ENCODE measurements at places on chromosomes 4 and X.

GRCh38 chrX:130896802-130897501 lies 6.1 kb downstream of the ENOX2 start:
- no peak for DNase-seq

GRCh38 chr4:142356801-142357200 lies 489.3 kb downstream of the INPP4B start:
- DNase-seq = no peak

- DNase-seq = no peak
These were observed 90.9 kb upstream of the BANK1 start for GRCh38 chr4:101699441-101700124.

- no peak for DNase-seq
These were observed 37.2 kb downstream of the GUCY1B1 start for GRCh38 chr4:155795991-155796390.

- DNase-seq = no peak
These were observed 101.3 kb upstream of the MAGEB16 start for GRCh38 chrX:35696760-35697234.

- no peak for DNase-seq
These were observed 13.8 kb downstream of the RNF4 start for GRCh38 chr4:2482693-2483092.

- no peak for DNase-seq
These were observed 100.0 kb downstream of the NR3C2 start for GRCh38 chr4:148341980-148342800.

- DNase-seq = no peak
These were observed 63.9 kb downstream of the IL1RAPL1 start for GRCh38 chrX:28651186-28651585.

- no peak for DNase-seq
These were observed at the start of gene NLGN4X for GRCh38 chrX:6228720-6229119. Gene NLGN4X, minus strand, starts transcription at chrX:6228867. Its CDS starts 77,401 bp downstream, at chrX:6151466.

DNA sequence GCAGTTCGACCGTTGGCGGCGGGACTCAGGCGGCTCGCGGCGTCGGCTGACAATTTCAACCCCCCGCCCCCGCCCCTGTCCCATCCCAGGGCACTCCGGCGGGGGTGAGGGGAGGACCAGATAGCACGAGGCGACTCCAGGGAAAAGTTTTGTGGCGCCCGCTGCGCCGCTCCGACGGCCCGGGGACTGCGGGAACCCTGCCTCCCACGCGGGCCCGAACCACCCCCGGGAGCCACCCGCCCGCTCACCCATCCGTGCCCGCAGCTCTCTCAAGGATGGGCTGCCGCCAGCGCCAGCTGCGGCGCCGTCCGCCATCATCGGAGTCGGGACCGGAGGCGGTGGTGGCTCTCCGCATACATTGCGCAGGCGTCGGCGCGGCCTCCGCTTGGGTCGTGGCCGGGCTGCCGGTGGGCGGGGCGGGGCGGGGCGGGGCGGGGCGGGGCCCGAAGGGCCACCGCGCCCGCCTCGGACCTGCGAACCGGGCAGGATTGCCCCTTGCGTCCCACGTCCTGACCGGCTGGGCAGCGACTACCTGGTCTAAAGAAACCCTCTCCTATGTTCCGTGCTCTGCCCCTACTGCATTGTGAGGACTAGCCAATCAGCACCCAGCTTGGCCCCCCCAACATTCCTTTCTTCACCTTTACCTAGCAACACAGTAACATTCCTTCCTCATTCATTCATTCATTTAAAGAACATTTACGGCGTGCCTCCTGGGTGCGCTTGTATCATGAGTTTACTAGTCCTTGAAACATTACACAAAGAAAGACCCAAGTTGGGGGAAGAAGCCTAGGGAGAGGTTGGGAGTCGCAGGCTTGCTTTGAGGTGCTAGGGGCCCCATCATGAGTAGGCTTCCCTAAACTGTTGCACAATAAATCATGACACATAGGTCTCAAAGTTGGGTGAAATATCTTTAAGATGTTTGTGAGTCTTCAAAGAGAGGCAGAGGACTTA lies at the start of gene MAP7D3:
MAP7D3 (minus strand) TSS at position 360 of the 951 bp plus-strand sequence; CDS start at position 318, 42 bp downstream.
- DNase-seq = no peak

DNA sequence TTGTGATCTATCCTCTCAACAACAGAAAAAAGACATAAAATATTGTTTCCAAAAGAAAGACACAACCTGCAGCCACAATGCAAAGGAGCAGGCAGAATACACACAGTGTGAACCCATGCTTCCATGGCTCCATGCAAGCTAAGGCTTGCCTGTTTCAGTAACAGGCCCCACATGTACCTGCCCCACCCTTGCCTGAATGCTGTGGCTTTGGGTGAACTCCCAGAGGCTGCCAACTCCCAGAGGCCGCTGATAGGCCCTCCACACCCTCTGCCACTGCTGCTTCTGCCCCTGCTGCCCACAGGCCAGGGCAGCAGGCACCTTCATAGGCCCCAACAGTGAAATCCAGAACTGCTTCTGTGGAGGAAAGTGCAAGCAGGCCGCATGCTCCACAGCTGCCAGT lies 313.9 kb downstream of the CHIC1 start:
- DNase-seq = no peak

DNA sequence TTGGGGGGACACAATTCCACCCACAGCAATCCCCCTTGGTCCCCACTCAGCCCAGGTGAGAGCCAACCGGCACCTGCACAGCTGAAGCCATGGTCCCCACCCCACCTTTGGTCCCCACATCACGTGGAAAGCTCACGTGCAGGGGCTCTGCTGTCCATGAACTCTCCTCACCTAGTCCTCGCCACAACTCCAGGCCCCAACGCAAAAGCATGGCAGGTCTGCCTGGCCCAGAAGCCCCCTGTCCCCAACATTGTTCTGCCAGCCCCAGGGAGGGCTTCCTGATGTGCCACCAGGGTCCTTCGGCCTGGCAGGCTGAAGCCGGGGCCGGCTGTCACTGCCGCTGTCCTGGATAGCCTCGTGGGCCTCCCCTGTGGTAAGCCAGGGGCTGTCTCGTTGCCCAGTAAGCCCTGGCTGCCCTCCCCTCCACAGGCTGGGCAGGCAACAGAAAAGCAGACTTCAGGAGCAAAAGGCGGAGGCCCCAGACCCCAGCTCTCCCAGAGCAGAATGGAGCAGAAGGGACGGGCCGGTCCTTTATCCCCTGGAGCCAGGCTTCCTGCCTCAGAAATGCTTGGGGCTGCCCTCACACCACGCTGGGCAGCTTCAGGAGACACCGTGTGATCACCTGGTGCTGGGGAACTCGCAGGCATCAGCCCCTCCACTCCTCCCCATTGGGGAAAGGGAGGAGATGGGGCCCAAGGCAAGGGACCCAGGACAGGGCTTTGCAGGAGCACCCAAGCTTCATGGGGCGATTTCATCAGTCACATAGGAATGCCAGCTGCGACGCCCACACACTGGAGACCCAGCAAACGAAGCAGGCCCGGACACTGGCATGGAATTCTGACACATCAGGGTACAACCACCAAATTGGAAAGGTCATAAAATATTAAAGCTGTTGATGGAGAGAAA lies 103.7 kb downstream of the ADRA2C start:
- DNase-seq = peak; percentile 71

- DNase-seq = no peak
These were observed 29.5 kb downstream of the ARHGAP10 start for GRCh38 chr4:147761218-147761883.

Data from coronary artery (tissue), 2 donors.